ENCODE measurements at places on chromosomes 16 and 17.

DNA sequence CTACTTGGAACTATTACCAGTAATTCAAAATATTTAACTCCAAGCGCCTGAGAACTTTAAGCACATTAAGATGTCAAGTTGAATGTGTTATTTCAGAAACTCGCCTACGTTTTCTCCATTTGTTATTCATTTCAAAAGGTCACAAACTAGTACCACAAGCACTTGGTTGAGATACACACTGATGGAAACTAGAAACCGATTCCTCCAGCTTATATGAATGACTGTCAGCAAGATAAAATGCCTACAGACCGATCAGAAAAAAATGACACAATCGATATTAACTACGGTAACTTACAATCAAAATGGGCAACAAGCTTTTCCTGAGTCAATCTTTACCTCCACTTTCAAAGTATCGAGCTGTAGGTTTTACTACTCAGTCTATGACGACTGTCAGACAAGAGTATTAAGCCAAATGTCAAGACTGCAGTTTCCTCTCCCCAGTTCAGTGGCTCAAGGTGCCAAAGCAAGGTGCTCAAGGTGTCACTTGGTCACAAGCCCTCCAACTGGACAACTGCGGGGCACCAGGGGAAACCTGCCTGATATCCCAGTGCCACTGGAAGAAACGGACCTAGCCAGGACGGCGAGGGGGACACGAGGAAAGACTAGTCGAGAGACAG lies 678 bp downstream of the SRP68 start:
- DNase-seq: no peak

- no peak for DNase-seq
These were observed 1.2 kb upstream of the DPEP2 start for GRCh38 chr16:68000450-68000849.

- no peak for DNase-seq
These were observed 537 bp downstream of the PALB2 start for GRCh38 chr16:23640615-23640930.

DNA sequence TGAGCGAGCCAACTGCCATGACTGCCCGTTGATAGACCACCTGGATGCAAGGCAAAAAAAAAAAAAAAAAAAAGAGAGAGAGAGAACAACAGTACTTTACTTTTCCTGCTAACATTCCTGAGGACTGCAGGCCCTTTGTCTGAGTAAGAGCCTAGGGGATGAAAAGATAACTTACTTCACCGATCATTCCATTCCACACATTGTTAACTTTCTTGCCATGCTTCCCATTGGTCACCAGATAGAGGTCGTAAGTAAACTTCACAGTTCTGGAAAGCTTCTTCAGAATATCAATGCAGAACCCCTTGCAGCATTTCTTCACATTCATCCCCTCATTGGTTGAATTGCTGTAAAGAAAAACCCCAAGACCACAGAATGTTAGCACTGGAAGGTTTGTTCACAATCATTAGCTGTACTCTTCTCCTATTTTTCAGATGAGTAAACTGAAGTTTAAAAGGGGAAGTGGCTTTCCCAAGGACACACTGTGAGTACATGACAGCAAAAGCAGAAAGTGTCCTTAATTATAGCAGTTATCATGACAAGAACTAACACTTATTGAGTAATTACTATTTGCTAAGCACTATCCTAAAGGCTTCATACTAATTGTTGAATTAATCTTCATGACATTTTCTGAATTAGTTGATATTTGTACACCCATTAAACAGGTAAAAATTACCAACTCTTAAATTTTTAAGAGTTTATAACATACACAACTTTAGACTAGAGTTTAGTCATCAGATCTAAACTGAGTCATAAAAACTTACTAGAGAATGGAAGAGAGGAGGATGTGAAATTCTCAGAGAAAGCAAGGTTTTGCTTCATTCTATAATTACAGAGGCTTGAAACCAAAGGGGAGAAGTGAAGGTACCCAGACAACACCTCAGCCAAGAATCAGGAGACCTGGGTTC lies 341.2 kb downstream of the GRIN2A start:
- no peak for DNase-seq

DNA sequence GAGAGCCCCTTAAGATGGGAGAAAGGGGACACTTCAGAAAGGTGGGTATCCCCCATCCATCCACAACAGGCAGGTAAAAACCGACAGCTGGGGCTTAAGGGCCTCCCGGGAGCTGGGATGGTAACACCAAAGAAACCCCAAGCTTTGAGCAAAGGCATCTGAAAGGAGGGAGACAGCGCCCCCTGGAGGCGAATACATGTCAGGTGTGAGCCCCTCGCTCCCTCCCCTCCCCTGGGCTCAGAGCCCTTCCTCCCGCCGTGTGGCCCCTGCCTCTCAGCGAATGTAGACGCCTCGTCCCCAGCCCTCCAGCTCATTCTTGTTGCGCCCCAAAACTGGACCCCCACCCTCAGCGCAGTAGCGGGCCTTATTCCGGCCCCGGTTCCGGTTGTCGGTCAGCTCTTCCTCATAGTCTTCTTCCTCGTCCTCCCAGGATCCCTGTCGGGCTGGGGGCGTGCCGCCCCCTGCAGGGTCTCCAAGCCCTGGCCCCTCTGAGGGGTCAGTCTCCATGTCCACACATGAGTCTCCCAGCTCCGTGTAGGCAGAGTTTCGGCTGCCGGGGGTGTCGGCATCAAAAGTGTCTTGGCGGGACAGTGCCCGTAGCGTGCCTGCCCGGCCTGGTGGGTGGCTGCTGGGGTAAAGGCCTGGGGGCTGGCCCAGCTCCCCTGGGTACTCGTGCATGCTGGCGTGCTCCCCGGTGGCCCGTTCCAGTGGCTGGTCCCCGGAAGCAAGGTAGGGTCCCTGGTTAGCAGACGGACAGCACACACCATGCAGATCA lies 9.1 kb upstream of the ARL5C start:
- DNase-seq: no peak

GRCh38 chr17:61389670-61390478 lies 9.8 kb upstream of the TBX2 start:
- DNase-seq: no peak

- DNase-seq: no peak
These were observed 43.4 kb downstream of the NEUROD2 start for GRCh38 chr17:39564211-39564848.

DNA sequence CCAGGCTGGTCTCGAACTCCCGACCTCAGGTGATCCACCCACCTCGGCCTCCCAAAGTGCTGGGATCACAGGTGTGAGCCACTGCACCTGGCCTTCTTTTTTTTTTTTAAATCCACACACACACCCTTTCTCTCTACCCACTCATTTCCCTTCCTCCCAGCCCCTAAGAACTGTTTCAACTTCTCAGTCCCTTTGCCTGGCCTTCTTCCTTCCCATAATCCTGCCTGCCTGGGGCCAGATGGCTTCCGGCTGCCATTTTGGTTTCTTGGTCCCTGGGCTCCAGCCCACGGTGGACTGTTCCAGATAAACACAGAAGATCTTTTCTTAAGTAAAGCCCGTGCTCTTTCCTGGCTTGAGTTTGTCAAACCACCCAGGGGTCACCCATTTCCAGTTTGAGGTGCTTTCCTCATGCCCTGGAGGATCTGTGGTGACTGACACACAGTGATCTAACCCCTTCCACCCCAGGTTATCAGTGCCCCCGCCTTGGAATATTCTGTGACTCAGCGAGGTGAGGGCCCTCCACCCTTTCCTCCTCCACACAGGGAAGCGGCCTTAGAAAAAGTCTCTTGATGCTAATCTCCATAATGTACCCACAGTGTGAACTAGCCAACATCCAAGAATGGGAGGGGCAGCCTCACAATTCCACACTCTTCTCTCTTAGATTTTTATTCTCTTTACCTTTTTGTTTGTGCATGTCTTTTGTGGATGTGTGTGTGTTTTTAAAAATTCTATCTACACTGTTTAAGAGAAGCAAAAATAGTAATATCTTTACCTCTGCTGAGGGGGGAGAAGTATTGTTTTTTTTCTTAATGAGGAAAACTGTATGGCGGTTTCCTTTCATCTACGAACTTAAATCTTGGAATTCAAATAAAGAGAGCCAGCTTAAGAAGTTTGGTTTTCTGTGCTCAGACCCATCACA lies 60.0 kb downstream of the CRISPLD2 start:
- DNase-seq: no peak

DNA sequence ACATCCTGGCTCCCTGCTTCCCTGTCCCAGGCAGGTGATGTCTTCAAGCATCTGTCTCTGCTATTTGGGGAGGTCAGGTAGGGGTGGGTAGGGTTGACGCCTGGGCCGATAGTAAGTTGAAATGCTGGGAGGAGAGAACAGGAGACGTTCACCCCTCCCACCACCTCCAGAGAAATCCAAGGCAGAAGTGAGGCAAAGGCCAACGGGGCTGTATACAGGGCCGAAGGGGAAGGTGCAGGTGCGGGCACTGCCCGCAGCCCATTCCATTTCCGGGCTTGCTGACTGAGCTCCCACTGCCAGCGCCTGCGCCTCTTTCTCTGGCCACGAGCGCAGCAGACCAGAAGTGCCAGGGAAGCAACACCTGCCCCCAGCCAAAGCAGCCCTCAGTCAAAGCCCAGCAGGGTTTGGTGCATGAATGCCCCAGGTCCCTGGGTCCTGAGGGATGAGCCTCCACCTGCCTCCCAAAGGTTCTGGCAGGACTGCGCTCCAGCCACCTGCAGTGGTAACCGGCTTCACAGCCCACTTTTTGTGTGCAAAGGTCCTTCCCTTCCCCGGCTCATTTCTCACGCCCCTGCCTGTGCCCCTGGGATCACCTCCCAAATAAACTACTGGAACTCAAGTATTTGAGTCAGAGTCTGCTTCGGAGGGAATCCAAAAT lies 127.6 kb upstream of the TNRC6C start:
- DNase-seq: no peak

DNA sequence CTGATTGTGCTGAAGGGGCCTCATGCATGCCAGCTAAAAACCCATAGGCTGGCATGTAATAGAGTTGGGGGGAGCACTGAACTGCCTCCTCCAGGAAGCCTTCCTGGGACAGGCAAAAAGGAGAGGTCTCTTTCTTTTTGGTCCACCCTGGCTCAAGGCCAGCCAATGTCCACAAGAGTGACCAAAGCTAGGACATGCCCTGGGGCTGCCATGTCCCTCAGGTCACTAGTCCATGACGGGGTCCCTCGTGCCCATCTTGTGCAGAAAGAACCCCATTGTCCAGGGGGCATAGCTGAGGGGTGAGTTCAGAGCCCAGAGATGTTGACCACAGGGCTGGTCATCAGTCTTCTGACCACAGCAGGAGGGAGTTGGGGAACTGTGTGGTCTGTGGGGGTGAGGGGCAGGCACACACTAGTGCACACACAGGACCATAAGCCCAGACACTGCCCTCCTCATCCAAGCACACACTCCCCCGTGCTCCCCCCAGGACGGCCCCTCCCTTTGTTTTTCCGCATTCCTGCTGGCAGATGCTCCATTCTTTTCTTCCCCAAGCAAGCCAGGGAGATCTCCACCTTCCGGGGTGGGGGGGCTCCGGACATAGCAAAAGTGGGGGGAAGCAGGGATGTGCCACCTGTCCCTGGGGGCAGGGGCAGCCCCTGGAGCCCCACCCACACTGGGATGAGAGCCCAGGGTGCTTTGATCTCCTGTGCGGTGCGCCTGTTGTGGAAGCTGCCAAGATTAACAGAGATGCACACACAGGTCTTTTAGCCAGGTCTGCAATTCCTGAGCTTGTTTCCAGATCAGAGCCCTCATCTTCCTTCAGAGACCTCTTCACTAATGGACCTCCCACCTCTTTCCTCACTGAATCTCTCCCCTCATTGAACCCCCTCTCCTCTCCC lies 25.2 kb upstream of the PHB1 start:
- DNase-seq: no peak

DNA sequence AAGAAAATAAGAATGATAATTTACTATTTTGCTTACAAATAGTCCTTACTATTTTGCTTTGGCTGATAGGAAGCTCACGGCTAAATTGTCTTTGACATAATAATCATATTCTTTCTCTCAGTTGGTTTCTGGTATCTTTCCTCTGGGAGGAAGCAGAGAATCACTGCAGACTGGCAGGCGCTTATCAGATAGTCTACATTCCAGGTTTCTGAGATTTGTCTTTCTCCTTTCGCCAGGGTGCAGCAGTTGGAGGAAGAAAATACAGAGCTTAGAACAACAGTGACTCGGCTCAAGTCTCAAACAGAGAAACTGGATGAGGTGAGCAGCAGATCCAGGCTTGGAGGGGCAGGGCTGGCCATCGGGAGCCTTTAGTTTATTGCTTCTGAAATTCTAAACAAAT lies 136.1 kb downstream of the RAB11FIP4 start:
- DNase-seq: no peak

GRCh38 chr16:49617710-49618330 lies 238.1 kb downstream of the ZNF423 start:
- DNase-seq: no peak

- DNase-seq: no peak
These were observed 37.3 kb upstream of the FA2H start for GRCh38 chr16:74811911-74812310.

DNA sequence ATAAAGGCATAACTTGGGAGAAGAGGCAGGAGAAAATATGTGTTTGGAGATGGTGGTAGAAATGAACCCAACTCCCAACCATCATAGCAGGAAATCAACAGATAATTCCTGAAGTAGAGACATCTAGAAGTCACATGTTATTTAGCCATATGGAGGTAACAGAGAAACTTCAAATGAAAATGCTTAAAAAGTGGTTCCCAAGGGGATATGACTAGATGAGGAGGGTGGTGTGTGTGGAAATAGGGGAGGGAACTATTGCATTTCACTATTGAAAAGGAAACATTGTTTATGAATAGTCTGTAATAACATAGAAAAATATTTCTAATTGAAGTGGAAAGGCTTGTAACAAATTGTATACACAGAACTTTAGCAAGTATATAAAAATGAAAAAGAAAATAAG lies 412.0 kb downstream of the SHISA9 start:
- DNase-seq: no peak

- DNase-seq: no peak
These were observed 787 bp downstream of the CDH11 start for GRCh38 chr16:65120831-65121721.

DNA sequence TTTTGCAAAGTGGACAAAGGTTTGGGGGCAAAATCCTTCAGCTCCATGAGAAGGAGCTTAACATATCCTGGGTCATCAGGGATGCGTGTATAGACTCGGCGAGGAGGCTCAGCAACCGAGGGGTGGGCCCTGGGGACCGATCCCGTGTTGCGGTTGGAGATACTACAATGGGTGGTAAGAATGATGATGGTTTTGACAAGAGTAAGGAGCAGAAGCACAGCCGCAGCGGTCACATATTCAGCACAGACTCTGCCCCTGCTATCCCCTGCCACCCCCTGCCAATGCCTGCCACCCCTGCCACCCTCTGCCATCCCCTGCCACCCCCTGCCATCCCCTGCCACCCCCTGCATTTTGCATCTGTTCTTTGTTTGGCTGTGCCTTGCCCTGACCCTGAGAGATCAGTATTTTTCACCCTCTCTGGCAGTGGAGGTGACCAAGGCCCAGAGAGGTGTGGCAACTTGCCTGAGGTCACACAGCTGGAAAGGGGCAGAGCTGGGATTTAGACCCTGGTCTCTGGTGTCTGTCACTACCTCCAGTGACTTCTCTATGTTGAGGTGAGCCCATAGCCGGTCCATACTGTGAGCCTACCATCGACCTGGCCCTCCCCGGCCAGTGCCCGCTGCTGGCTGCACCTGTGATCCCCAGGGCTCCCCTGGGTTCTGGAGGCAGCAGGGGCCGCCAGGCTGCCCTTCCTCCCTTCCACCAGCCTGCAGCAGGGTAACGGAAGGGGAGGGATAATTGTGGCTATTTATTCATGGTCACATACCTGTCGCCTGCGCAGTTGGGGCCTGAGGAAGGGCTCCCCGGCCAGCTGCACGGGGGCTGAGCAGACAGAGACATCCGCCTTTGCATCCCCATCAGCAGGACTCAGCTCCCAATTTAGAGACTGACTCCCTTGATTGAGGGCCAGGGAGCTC lies 74.9 kb upstream of the CBX4 start:
- no peak for DNase-seq

GRCh38 chr16:87216841-87217275 lies 100.3 kb downstream of the C16orf95 start:
- no peak for DNase-seq

Measured in activated CD8-positive, alpha-beta memory T cell treated with anti-CD3 and anti-CD28 coated beads for 48 hours (primary cell).